ENCODE measurements at places on chromosomes 3 and 15. TPM values are rescaled to one million over a fixed set of nuclear protein-coding genes. Genes with fewer than 3 reads are reported as not detected.

The P3H2 gene
- polyA plus RNA-seq = not detected

The MYH15 gene
- polyA plus RNA-seq = not detected

The EPHB1 gene
- polyA plus RNA-seq = not detected

The RETNLB gene
- not detected for polyA plus RNA-seq

The TEX55 gene
- polyA plus RNA-seq = not detected

The IGF2BP2 gene
- polyA plus RNA-seq = not detected

The NPAP1 gene
- polyA plus RNA-seq = not detected

The LARP6 gene
- not detected for polyA plus RNA-seq

The SYNPR gene
- polyA plus RNA-seq = not detected
